ENCODE measurements at places on chromosomes 16 and 17.

DNA sequence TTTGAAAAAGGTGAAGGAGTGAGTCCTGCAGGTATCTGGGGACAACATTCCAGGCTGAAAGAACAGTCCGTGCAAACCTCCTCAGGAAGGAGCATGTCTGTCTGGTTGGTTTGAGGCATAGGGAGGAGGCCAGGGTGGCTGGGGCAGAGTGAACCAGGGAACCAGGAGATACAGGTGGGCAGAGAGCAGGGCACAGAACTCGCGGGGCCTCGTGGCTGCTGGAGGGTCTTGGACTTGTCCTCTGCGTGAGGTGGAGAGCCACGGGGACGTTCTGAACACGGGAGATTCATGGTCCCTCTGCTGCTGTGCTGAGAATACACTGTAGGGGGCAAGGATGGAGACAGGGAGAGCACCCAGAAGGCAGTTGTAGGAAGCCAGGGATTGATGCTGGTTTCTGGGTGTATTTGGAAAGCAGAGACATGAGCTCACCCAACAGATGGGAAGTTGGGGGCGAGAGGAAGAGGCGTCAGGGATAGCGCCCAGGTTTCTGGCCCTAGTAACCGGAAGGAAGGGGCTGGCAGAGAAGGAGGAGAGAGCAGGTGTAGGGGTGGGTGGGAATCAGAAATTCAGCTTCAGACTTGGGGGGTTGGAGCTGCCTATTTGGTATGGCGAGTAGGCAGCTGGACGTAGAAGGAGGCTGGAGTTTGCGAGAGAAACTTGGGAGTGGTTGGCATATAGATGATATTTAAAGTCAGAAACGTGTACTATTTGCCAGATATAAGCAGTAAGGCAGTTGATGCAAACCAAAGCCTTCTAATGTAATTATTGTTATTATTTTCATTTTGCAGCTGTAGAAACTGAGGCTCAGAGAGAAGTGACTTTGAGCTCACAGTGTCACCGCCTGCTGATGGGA, at the start of gene CCL17:
TSS of gene CCL17 (plus strand) at position 803 of the 853 bp plus-strand sequence. CDS start 9,166 bp downstream, outside the sequence.
- no peak for DNase-seq

- no peak for DNase-seq
Measured at GRCh38 chr17:60065136-60065535, 13.6 kb downstream of the HEATR6 start.

GRCh38 chr16:7765079-7765550, 432.5 kb downstream of the RBFOX1 start:
- DNase-seq = no peak

GRCh38 chr17:50103252-50103651, 8.1 kb downstream of the PDK2 start:
- no peak for DNase-seq

DNA sequence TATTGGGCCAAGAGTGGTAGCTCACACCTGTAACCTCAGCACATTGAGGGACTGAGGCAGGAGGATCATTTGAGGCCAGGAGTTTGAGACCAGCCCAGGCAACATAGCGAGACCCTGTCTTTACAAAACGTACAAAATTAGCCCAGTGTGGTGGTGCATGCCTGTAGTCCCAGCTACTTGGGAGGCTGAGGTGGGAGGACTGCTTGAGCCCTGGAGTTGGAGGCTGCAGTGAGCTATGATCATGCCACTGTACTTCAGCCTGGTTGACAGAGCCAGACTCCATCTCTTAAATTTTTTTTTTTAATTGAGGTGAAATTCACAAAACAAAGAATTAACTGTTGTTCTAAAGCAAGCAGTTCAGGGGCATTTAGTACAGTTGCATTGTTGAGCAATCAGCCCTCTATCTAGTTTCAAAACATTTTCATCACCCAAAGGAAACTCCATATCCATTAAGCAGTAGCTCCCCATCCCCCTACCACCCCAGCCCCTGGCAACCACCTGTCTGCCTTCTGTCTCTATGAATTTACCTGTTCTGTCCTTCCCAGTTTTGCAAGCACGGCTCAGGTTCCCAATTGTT, 15.6 kb downstream of the SNX29 start:
- DNase-seq = no peak

DNA sequence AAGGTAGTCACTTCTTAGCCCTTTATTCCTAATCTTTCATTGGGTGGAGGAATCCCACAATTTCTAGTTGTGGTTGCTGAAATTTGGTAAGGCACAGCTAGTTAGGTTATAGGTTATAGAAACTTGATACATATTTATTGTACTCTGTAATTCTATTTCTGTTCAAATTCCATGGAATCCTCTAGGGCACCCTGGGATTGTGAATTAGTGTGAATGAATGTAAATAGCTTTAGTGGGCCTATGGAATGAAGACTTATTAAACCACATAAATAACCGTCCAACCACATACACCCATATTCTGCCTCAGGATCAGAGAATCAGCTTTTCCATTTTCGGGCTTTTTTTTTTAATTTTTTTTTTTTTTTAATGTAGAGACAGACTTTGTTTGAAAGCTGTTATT, 9.2 kb downstream of the TANC2 start:
- DNase-seq = no peak

- DNase-seq = no peak
Measured at GRCh38 chr17:63960006-63960405, 12.7 kb downstream of the SCN4A start.

DNA sequence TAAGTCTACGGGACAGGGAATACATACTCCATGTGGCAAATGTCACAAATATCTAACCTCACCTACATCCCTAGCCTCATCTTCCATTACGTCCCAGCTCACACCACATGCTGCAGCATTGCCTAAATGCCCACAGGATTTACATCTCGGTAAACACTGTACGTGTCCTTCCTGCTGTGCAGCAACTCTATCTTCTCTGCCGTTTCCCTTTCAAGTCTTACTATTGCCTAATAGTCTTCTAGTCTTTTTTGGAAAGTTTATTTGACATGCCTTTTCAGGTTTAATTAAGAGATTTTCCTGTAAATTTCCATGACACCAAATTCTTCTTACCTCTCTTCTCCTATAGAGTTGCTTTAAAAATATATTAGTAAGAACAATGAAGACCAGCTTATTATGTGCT, 120.5 kb downstream of the HS3ST4 start:
- DNase-seq = no peak

DNA sequence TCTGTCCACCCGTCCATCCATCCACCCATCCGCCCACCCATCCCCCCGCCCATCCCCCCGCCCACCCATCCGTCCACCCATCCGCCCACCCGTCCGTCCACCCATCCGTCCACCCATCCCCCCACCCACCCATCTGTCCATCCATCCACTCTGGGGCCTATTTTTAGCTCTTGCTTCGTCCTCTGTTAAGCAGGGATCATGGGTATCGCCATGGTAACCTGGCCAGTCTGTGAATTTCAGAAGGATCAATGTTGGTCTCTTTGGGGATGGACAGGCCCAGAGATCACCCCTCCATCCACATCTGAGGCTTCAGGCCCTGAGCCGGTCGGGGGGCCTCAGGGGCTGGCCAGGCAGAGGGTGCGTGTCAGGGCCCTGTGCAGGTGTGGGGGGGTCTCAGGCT, 15.2 kb upstream of the DPEP1 start:
- no peak for DNase-seq

- no peak for DNase-seq
Measured at GRCh38 chr17:74704544-74704943, 8.2 kb downstream of the CD300LF start.

GRCh38 chr17:80006811-80007752, 28.6 kb downstream of the TBC1D16 start:
- DNase-seq = no peak

DNA sequence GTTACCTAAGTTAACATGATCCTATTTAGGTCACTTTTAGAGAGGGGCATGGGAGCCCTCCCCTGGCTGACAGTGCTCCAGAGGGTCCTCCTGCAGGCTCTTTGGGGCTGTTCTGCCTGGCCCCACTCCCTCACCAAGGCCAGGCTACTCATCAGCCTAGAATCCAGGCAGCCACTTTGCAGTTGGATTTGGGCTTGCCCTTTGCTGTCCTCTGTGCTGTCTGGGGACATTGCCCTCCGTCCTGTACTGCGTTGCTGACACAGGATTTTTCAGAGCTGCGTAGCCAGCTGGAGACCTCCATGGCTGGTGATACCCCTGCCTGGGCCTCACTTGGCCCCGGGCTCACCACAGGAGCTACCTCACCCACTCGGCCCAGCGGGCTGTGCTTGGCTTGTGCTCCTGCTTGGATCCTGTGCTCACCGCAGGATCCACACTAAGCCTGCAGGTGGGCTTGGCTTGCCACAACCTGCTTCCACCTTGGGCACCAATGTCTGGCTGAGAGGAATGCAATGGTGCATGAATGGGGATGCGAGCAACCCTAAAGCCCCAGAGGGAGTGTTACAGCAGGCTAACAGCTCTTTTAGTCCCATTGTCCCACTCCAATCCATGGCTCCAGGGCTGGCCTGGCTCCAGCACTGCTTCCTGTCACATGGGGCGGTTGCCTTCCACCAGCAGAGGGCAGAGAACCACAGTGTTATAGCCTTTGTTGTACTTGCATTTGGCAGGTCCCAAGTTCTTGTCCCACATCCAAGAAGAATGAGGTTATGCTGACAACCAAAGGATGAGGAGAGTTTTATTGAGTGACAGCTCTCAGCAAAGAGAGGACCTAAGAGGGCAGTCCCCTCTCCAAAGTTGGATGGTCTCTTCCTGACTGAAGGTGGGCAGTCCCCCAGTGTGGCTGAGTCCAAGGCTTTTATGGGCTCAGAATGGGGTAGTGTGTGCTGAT, 21.5 kb downstream of the CCL4 start:
- no peak for DNase-seq

DNA sequence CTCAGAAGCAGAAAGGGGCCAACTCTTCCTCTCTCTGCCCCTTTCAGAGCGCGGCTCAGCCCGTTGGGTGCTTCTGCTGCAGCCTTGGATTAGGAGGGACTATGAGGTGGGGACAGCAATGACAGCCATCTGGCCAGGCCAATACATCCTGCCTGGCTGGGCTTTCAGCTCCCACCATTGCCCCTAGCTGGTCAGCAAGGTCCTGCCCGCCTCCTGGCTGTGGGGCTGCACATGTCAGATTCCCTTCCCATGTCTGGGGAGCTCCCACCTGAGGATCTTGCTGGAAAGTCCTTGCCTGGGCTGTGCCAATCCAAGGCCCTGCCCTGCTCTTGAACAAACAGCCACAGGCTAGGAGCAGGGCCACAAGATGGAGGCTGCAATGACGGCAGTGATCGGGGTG, 8.3 kb downstream of the TRIM65 start:
- DNase-seq = no peak

DNA sequence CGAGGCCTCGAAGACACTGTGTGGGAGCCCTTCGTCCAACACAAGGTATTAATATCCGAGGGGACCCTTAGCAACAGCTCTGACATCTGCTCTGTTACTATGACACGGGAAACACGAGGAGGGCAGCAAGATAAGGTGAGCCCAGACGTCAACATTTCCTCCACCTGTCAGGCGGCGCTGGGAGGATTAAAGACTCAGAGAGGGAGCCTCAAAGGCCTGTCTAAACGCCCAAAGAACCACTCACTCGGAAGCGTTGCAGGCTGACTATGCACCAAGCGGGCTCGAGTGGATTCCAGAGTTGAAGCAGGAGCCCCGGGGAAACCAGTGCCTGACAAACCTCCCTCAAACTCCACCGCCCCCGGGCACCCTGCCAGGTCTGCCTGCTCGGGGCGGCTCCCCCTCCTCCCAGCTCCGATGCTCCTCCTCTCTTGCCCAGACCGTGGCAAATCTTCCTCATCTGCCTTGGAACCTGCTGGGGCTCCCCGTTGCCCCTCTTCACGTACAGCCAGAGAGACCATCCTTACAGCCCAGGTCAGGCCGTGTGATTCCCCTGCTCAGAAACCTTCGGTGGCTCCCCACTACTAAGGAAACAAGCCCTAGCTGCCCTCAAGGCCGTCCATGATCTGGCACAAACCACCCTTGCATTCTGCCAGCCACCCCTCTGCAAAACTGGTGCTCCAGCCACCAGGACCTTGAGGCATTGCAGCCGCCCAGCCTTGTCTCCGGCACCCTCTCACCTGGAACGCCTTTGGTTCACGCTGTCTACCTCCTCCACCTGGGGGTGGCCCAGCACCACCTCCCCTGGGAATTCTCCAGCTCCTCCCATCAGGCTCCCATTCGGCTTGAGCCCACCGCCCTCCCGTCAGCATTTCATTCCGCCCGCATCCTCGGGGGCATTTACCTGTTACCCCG, 16.2 kb downstream of the RPH3AL start:
- no peak for DNase-seq

- DNase-seq = no peak
Measured at GRCh38 chr17:16378636-16379282, 2.1 kb upstream of the UBB start.

GRCh38 chr16:80347900-80348299, 192.9 kb upstream of the DYNLRB2 start:
- DNase-seq = no peak

- DNase-seq = no peak
Measured at GRCh38 chr16:12193692-12194091, 217.2 kb downstream of the SNX29 start.

GRCh38 chr16:51773071-51773890, 622.2 kb upstream of the SALL1 start:
- no peak for DNase-seq

GRCh38 chr16:46918905-46919792, 35.0 kb downstream of the GPT2 start:
- DNase-seq = no peak

DNA sequence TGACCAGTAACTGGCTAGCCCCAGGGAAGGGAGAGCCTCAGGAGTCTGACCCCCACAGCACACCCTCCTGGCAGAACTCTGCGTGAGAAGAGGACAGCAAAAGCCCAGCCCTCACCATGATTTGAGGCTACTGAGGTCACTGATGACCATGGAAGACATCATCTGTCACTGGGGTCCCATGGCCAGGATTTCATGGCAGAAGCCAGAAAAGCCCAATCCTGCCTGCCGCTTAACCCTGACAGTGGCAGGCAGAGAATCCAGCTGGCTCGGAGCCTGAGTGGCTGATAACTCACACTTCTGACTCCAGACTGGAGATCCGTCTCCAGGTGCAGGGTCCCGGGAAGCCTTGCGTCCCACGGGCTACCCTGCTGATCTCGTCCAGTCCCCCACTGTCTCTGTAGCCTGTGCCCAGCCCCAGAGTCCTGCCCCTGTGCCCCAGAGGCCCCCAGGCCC, 17.5 kb downstream of the GRIN2C start:
- DNase-seq = no peak

GRCh38 chr16:83807327-83807709, 460 bp upstream of the HSBP1 start:
- no peak for DNase-seq

DNA sequence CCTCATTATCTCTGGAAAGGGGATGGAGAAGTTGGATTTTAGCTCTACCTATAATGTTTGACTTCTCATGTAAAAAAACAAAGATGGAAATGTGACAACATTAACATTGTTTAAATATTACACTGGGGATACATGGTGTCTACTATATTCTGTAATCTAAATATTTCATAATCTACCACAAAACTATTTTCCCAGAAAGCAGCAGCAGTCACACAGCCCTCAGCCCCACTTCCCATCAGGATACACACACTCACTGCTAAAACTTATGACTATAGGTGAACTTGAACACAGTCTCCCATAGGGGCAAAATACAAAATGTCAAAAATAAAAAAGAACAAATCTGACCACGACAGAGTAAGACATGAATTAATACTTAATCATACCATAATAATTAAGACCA, 95.7 kb downstream of the KANSL1 start:
- no peak for DNase-seq

Measured in GM04503 (cell line).